ENCODE measurements at places on chromosomes 1 and 21.
A peak's percentile ranks its signal among the peaks of the same experiment; 100 is the strongest.

GRCh38 chr1:54869173-54869851 lies 17.7 kb downstream of the DHCR24 start:
- no peak for DNase-seq

DNA sequence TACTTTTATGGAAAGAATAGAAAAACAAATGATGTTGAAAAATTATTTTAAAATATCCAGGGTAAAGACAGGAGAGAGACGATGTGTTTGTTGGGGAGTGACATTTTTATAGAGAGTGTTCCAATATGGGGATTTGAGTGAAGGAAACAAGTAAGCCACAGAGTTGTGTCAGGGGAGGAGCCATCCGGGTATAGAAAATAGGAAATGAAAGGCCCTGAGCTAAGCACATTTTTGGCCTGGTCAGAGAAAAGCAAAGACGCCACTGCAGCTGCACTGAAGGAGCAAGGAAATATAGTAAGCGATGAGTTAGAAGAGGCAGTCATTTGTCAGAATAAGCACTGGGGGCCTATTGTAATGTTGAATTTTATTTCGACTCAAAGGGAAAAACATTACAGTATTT lies 107.3 kb upstream of the ADGRL4 start:
- DNase-seq, result peak; percentile 30

- no peak for DNase-seq
These were observed 315.8 kb upstream of the USP24 start for GRCh38 chr1:55530749-55531478.

GRCh38 chr21:44354001-44354405 lies 582 bp downstream of the TRPM2 start:
- DNase-seq, result no peak

DNA sequence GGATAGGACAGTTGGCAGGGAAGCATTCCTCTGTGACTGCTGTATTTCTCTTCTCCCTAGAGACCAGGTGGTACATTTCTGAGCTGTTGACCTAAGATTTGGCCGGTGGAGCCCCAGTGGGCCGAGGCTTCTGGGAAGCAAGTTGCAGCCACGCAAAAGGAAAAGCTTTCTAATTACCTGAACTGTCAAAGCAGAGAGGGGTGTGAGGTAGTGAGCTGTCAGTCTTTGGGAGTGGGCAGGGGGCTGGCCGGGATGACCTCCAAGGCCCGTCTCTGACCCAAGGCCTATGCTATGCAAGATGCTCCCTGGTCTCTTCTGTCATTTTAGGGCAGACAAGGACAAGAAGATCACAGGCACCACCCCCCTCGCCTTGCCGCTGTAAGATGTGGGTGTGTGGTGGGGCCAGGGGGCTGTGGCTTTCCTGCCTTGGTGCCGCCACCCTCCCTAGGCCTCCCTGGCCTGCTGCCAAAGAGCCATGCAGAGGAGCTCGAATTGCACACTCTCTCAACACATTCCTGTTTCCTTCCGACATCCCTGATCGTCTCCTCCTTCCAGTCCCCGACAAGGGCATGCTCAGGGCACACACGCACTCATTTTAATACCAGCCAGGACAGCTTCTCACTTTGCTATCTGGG lies 7.7 kb downstream of the PADI1 start:
- peak; percentile 60 for DNase-seq

DNA sequence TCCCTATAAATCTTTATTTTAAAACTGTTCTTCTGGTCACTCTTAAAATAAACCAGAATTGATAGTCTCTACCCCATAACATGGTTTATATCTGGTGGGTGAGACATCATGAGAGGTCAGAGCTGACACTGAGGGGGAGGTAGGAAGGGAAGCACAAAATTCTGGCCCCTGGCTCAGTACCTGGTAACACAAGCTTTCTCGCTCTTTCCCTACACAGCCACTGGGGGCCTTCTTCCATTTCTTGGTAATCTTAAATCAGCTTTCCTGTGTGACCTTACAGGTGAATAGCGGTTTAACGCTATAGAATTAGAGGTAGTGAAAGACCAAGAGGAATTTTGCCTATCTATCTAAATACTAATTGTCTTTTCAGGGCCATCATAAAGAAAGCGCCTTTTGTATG lies 5.4 kb downstream of the CRNN start:
- no peak for DNase-seq

GRCh38 chr1:3244927-3245315 lies 175.9 kb downstream of the PRDM16 start:
- DNase-seq, result no peak

- DNase-seq, result no peak
These were observed 103.4 kb downstream of the ETS2 start for GRCh38 chr21:38909109-38909508.

Measured in renal cortex interstitium (tissue), 15 donors.